Activated CD8-positive, alpha-beta memory T cell treated with anti-CD3 and anti-CD28 coated beads for 1 hour (primary cell): ENCODE measurements at places on chromosomes 1 and 21.

- no peak for DNase-seq
Observed at GRCh38 chr1:228198977-228199590, 8.8 kb upstream of the OBSCN start.

DNA sequence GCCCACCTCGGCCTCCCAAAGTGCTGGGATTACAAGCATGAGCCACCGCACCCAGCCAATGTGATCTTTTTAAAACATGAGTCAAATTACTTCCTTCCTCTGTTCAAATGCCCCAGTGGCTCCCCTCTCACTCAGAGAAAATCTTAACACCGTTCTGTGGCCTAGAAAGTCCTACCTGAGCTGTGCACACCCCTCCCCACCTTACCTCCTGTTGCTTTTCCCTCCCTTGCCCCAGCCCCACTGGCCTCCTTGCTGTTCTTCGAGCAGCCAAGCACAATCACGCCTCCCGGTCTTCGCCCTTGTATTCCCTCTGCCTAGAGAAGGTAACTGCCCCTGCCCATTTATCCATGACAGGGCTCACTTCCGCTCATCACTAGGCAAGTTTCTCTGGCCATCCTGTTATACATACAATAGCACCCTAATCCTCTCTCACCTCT is 62.6 kb upstream of the RPL11 start:
- no peak for DNase-seq

DNA sequence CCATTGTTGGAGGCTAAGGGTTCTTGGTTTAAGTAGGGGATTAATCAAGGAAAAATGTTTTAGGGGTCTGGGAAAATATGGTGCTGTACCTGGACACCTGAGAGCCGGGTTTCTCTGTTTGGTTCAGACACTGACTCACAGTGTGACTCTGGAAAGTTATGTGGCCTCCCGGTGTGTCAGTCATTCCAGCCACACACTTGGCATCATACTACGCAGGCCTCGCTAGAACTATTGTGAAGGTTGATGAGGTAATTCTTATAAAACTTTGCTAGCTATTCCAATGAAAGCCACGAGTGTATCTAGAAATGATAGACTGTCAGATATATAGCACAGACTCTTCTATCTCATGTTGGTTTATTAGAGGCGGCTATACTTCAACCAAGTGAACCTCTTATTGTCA is 4.8 kb upstream of the CAMSAP2 start:
- no peak for DNase-seq

- DNase-seq = no peak
Observed at GRCh38 chr1:115129071-115129640, 39.9 kb upstream of the TSPAN2 start.

- DNase-seq = no peak
Observed at GRCh38 chr21:42858185-42858847, 21.0 kb downstream of the WDR4 start.

DNA sequence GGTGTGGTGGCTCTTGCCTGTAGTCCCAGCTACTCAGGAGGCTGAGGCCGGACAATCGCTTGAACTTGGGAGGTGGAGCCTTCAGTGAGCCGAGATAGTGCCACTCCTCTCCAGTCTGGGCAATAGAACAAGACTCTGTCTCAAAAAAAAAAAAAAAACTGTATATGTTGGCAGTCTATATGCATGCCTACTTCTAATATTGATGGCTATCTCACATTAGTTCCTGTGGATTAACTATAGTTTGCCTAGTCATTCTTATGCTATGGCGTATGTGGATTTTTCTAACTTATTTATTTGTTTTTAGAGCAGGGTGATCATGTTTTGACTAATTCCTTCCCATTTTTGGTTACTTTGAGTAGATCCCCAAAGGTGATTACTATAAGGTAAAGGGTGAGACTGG is 9.4 kb downstream of the GSTM1 start:
- no peak for DNase-seq

DNA sequence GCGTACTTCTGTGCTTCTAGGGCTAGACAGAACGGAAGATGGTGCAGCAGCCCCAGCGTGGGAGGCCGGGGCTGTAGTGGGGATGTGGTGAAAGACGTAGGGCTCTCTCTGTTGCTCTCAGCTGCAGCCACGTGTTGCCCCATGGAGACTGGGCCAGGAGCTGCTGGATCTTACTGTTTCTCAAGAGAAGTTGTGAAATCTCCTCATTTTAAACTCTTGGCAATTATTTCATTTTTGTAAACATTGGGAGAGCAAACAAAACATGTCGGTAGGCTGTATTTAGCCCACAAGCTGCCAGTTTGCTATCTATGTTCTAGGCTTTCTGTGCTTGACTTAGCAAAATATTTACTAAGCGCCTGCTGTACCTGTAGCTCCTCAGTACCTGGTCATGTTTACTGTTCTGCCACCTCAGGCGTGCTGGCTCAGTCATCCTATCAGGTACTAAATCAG is 15.9 kb upstream of the ELOA start:
- DNase-seq = no peak

GRCh38 chr1:56194701-56195300 is 384.6 kb downstream of the PLPP3 start:
- no peak for DNase-seq
